ENCODE measurements at places on chromosomes 5 and 9.

DNA sequence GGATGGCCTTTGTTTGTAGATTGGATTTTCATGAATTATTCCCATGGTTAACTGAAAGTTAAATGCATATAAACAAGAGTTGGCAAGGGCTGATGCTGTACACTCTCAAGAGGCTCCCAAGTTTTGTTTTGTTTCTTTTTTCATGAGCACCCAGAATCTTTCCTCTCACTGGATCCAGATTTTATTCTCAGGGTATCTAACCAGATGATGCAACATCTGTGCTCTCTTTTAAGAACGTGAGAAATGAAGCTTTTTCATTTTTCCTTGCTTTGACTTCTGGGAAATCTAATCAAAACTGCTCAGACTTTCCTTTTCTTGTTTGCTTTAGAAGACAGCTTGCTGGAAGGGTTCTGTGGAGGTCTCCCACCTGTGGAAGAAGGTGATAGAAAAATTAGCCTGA, 142.7 kb upstream of the SLC12A2 start:
- no peak for DNase-seq

DNA sequence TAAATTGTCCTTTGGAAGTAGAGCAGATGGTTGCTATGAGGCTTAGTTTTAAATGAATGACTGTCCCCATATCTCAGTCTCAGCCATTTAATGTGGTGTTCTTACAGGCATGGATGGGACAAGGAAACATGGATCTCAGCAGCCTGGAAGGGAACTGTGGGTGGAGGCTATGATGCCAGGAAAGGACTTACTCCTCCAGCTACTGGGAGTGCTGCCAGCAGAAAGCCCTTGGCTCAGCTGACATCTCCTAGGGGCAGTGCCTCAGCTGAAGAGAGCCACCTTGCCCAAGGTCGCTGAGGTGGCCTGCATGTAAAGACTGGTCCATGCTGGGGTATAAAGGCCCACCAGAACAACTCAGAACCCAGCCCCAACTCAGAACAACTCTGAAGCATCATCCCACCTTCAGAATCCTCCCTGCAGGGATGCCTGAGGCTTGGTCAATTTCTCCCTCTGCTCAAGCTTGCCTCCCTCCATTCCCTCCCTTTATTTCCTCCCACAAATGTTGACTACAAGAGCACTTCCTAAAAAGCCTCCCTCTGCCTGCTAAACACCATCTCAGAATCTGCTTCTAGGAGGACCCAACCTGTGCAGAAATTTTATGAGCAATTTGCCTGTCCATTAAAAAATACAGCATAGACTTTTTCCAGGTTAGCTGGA, 1.8 kb upstream of the PDE8B start:
- DNase-seq: no peak

- DNase-seq: no peak
These were observed 1.0 kb downstream of the KLF9 start for GRCh38 chr9:70413464-70413798.

- DNase-seq: no peak
These were observed 564.6 kb upstream of the DMAC1 start for GRCh38 chr9:8364026-8364752.

DNA sequence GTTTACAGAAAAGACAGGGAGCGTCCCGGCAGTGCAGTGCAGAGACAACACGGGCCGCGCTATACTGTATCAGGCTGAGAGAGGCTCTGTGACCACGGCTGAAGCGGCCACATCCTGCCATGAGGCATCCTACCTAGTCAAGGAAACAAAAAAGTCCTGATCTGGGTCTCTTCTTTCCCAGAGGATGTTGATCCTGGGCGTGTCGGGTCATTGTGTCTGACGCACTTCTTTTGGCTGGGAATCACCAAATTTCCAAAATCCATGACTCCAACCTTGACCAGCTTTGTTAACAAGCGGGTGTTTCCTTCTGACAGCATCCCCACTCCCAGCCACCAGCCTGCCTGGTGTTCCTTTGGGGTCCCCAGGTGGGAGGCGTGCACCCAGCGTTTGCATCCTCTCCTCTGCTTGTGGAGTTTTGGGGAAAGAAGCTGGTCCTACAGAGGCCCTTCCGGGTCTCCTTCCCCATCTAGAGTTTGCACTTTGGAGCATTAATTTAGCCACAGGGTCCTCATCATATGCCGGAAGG, 91.4 kb upstream of the RAI14 start:
- no peak for DNase-seq

DNA sequence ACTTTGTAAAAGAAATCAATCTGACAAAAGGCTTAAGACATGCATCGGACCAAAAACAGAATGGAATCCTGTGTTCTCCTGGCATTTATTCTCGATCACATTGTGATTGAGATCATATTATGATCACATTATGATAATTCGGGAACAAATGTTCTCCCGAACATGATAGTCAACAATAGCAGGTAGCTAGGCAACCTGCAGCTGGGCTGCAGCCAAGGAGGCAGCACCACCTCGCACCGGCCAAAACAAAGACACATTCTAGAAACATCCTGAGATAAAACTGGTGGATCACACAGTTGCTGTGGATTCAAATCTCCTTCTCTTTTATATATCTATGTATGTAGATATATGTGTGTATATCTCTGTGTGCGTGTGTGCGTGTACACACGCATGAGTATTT, 480.6 kb upstream of the CYLC2 start:
- DNase-seq: no peak

- DNase-seq: no peak
These were observed 1366.8 kb downstream of the EFNA5 start for GRCh38 chr5:106303911-106304310.

DNA sequence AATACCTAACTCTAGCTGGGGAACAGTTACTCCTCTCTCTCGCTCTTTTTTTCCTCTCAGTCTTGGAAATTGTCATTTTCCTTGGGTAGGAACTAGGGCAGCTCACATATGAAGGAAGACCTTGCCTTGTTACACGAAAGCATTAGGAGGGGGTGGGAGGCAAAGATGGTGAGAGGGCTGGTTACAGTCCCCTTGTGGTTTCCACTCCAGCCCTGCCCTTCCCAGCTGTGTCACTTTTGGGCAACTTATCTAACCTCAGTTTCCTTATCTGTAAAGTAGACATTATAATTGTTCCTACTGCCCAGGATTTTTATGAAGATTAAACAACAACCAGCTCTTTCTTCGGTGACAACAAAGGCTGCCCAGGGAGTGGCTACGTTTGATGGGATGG, 196.2 kb upstream of the CLINT1 start:
- no peak for DNase-seq

- no peak for DNase-seq
These were observed 92.9 kb downstream of the TNC start for GRCh38 chr9:115024925-115025535.

- peak; percentile 52 for DNase-seq
These were observed 4.7 kb upstream of the TNIP1 start for GRCh38 chr5:151085517-151086041.

- DNase-seq: peak; percentile 32
These were observed 150.0 kb downstream of the CDC42SE2 start for GRCh38 chr5:131413605-131414559.

DNA sequence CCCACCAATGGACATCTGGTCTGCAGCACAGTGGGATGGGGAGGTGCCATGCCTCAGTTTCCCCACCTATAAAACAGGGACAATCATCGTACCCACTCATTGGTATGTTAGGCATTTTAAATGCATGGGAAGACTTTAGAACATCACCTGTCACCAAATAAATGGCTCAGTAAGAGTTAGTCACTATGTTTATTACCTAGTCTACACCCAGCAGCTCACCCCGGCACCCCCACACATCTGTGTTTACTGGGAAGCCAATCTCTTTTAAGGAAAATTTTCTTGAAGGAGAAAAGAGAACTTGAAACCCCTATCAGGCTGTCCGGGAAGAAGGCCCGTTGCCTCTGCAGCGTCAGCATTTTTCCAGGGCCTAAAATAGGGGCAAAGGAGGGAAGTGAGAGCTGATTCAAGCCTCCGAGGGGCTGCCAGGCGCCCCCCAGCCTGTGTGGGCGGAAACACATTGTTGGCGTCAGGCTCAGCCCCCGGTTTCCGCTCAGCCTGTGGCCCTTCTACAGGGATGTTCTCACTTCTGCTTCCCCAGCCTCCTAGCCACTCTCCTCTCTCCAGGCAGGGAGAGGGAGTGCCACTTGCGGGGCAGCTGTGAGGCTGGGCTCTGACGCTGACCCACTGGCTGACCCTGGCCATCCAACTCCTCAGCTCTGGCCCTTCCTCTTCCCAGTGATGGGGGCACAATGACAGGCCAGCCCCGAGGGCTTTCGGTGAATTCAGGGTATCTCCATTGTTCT, 4.6 kb downstream of the CSF1R start:
- DNase-seq: no peak

GRCh38 chr9:18423791-18424531, 50.0 kb upstream of the ADAMTSL1 start:
- no peak for DNase-seq

DNA sequence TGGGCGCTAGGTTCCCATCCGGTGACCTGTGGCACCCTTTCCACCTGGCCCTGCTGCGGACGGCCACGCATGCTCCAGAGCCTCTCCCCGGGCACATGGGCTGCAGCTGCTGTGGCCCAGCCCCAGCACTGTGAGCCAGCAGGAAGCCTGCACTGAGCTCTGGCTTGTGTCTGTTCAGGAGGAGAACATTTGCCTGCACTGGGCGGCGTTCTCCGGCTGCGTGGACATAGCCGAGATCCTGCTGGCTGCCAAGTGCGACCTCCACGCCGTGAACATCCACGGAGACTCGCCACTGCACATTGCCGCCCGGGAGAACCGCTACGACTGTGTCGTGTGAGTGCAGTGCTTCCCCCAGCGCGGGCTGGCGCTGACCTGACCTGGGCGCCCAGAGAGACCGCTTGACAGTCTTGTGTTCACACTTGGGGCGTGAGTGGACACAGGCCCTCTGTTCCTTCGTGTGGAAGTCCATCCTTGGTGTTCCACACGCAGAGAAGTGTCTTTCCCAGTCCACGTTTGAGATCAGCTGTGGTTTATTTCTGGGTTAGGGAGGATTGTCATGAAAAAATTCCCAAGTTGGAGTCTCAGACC, 66.2 kb upstream of the CACNA1B start:
- no peak for DNase-seq

DNA sequence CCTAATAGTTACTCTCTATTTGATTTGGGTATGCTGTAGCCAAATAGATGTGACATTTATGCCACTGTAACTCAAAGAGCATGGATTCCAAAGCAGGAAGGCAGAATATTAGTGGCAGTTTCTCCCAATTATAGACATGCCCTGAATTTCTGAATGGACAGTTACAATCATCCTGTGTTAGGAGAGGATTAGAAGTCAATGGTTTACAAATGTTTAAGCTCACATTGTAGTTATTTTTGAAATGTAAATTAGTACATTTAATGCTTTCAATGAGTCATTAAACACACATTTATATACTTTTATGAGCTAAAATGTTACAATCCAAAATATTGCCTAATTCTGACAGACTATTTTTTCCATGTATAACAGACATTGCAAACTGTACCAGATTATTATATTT, 62.3 kb upstream of the CDH18 start:
- DNase-seq: no peak

- DNase-seq: no peak
These were observed 254.6 kb upstream of the PIK3R1 start for GRCh38 chr5:67960939-67961338.

DNA sequence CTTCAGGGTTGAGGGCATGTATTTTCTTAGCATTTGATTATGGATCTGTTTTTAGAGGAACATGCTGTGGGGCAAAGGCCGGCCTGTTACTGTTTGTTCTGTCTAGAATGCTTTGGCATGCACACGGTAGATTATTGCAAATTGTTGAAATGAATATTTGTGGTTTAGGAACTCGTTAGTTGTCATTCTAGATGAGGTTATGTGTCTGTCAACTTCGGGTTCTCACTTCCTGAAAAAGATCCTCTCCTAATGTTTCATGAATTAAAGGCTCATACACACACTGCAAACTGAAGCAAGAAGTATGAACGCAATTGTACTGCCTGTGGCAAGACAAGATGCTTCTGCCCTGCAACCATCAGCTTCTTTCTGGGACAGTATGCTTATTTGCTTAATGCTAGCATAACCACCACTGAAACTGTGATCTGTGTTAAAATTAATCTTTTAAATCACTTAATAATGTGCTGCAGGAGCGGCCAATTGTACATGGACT, 99.6 kb downstream of the BASP1 start:
- no peak for DNase-seq

- DNase-seq: no peak
These were observed 162.7 kb upstream of the NR3C1 start for GRCh38 chr5:143566139-143566538.

GRCh38 chr9:89080193-89080592, 88.9 kb downstream of the S1PR3 start:
- no peak for DNase-seq

DNA sequence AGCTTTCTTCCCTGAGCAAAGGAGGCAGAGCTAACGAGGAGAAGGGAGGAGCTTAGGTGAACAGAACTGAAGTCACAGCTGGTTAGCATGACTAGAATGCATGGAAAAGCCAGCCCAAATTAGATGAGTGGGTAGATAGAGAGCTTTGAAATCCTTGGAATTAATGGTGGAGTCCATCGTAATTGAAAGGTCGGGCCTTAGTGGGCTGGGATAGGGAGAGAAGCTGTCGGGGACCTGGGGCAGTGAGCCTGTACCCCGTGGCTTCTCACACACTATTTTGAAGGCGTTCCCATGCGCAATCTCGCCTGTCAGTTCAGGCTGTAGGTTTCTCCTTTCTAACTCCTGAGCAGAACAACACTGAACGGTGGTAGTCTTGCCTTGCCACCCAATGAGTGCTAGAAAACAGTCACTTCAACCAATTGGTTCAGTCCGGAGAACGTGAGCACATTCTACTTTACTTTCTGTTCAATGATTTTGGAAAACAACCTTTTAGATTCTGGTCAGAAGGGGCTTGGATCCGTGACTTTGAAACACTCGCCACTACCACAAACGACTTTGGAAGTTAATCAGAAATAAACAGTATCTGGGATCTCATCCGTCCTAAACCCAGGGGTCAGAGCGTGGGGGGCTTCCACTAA, 655 bp upstream of the RAI14 start:
- DNase-seq: peak; percentile 5

DNA sequence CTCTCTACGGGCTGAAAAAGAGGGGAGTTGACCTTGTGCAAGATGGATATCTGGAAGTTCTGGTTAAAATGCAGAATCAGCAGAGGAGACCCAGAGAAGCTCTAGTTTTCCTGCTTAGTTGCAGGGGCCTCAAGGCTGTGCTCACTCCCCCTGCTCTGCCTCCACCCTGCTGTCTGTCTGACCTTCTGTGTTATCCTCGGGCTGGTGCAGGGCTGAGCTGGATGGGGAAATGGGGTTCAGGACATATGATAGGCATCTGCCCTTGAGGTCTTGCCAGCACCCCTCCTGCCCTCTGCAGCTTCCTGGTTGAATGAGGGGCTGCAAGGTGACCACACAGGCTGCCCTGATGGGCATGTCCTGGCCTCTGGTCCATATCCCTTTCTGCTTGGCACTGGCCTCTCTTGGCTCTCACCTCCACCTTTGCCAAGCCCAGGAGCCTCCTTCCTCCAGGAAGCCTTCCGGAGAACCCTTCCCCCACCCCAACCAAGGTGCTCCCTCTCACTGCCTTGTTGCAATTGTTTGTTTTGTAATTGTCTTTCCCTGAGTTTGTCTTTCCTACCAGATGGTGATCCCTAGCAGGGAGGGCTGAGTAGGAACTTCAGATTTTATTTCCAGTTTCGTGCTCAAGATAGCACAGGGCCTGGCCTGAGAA, 1.3 kb downstream of the TMEM268 start:
- no peak for DNase-seq

GRCh38 chr5:149796836-149797235, 66.7 kb downstream of the PPARGC1B start:
- DNase-seq: no peak

- no peak for DNase-seq
These were observed 34.3 kb upstream of the RNF130 start for GRCh38 chr5:180105827-180106312.

GRCh38 chr5:66912787-66913186, 283.8 kb downstream of the CD180 start:
- no peak for DNase-seq
